ENCODE measurements at places on chromosomes 3 and 15.

GRCh38 chr3:55750525-55750924, 263.4 kb upstream of the WNT5A start:
- DNase-seq: no peak

GRCh38 chr3:187794731-187795130, 49.5 kb upstream of the BCL6 start:
- DNase-seq: no peak

- no peak for DNase-seq
These were observed 155.9 kb upstream of the BCL6 start for GRCh38 chr3:187900993-187901755.

- no peak for DNase-seq
These were observed 467 bp downstream of the TIPIN start for GRCh38 chr15:66356077-66356358.

DNA sequence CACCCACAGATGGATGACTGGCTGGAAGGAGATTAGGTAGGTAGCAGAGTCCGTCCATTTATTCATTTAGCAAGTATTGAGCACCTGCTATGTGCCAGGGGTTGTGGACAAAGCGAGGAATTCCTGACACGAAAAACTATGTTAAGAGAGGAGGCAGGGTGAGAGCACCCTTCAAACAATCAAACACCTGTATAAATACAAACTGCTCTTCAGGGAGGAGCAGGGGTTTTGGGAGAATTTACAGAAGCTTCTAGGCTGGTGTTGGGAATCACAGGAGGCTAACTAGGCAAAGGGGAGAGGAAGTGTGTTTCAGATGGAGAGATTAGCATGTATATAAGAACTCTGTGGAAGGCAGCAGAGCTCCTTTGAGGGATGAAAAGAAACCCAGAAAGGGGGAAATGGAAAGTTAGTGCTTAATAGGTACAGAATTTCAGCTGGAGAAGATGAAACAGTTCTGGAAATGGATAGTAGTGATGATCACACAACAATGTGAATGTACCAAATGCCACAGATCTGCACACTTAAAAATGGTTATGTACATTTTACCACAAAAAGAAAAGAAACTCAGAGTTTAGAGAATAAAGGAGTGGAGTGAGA, 805 bp upstream of the SEC22C start:
- DNase-seq: no peak

DNA sequence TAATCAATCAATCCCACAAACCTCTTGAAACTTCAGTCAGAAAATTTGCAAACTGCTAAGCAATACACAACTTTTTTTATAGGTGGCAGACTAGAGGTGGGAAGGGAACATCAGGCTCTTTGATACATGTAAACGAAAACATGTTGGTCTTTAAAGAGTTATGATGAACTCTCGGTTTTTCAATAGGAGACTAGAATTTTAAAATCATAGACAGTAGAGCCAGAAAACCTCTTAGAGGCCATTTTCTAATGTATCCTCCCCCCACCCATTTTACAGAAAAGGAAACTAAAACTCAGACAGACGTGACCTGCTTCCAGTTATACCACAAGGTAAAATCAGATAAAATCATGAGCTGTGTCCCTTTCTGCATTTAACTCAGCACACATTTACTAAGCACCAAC, 179.1 kb upstream of the LPP start:
- no peak for DNase-seq

DNA sequence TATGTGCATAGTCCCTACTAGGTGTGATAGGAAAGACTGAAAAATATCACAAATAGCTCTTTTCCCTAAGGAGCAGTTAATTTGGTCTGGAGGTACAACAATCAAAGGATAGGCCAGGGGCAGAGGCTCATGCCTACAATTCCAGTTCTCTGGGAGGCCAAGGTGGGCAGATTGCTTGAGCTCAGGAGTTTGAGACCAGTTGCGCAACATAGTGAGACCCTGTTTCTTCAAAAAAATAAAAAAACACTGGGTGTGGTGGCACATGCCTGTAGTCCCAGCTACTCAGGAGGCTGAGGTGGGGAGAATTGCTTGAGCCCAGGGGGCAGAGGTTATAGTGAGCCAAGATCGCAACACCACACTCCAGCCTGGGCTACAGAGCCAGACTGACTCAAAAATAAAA, 30.2 kb upstream of the BHLHE40 start:
- DNase-seq: no peak

GRCh38 chr3:150091626-150092025, 120.9 kb upstream of the PFN2 start:
- no peak for DNase-seq

GRCh38 chr15:77112838-77113504, 42.1 kb upstream of the TSPAN3 start:
- no peak for DNase-seq

DNA sequence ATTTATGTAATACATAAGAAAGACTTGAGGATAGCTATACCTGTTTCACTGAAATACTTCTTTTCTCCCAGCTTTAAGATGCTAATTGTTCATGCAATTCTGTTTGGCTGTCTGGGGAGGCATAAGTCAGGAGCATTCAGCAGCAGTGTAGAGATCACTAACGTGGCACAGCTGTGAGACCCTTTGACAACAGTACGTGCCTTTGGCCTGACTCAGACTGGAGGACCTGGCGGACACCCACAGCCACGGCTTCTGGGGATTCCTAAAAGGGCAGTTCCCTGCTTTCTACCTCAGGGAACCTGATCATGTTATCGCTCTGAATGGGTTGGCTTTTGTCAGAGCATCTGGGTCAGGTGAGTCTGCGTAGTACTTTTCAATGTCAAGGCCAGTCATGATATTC, 295.0 kb upstream of the ICE2 start:
- no peak for DNase-seq

DNA sequence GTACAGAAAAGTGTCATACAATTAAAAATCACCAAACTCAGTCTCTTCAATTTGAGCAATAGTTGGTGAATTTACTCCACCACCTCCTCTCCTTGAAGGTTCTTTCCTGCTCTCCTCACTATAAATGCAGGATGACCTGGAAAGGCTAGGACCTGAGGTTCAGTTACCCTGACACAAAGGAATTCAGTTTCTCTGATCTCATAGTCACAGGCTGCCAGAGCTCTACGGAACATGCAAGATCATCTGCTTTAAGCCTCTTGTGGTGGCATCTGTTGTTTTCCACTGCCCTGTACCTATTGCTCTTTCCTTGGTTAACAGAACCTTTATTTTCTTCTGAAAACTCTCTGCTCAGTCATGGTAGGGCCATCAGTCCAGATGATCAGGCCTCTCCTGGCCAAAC, 4.9 kb upstream of the TP63 start:
- no peak for DNase-seq

- no peak for DNase-seq
These were observed 3.6 kb downstream of the VGLL3 start for GRCh38 chr3:86987421-86987715.

DNA sequence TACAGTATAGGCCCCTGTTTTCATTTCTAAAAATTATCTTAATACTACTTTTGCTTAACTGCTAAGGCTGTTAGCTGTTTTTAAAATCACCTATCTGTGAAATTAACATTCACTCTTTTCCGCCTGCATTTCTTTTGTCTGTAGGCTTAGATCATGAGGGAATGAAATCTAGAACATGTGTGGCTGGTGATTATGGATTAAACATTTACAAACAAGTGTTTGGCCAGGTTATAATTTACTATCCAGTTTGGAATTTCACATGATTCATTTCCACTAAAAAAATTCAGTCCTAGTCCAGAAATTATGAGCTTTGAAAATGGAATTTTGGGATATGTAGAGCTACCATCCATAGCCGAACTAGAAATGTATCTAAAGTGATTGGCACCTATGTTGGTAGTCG, 39.1 kb downstream of the GOLM2 start:
- DNase-seq: no peak

- DNase-seq: no peak
These were observed at the start of gene ARNT2 for GRCh38 chr15:80404057-80404760. Gene ARNT2 (plus strand): TSS chr15:80404382. CDS start chr15:80404516, 134 bp downstream.

DNA sequence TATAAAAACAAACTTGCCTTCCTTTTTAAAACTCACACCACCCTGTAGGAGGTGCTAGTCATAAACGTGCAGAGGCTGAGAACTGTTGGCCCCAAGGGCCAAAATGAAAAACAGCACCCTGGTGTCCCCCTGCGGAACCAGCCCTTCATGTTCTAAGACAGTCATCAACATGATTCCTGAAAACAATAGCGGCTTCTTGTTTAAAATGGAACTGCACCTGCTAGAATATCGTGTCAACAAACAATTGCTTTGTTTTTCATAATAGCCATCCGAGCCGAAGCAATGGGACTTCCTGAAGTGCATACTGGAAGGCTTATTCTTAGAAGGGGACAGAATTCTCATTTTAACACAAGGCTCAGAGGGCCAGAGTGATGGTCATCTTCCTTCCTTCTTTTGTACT, 43.7 kb downstream of the MECOM start:
- DNase-seq: no peak

- no peak for DNase-seq
These were observed 26.7 kb downstream of the SACM1L start for GRCh38 chr3:45715945-45716344.

DNA sequence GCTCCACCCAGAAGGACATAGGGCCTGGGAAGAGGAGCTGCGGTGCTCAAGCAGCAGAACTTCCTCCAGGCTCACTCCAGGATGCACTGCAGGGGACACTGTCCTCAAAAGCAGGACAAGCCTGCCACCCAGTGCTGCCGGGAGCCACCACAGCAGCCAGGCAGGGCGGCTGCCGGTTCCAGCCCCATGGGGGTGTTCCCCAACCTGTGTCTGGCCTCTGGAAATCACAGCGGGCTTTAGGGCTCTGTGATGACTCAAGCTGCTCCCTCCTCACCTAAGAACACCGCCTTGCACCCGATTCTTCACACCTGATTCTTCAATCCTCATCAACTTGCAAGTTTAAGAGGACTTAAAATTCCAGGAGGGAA, 71.9 kb upstream of the SLC6A11 start:
- DNase-seq: no peak

GRCh38 chr3:190180268-190180667, 59.6 kb upstream of the P3H2 start:
- no peak for DNase-seq

DNA sequence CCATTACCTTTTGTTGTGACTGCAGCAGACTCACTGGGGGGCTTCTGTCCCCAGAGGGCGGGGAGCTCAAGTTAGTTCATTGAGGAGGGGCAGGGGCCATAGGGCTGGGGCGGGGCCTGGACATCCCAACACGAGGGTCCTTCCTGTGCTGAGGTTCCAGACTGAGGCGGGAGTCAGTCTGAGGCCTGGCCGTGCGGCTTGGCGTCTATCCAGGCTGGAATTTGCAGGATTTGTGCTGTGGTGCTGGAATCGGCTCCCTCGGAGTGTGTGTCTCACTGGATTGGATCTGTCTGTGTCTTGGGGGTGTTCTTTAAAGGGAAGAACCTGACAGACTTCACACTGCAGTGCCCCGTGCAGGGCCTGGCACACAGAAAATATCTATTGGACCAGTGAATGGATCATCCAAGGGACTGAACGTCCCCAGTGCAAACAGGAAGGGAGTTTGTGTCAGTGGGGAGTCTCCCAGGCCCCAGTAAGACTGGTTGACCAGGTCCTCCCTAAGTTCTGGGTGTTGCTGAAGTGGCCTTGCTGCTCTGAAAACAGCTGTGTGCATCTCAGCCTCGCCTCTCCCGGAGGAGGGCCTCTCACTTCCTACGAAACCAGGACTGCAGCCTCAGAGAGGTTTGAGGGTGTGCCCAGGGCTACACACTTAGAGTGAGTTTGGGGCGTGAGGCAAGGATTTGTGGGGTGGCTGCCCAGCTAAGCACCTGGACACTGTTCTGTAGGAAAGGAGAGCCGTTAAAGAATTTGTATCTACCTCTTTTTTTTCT, 26.1 kb downstream of the GOLGA6L2 start:
- no peak for DNase-seq

DNA sequence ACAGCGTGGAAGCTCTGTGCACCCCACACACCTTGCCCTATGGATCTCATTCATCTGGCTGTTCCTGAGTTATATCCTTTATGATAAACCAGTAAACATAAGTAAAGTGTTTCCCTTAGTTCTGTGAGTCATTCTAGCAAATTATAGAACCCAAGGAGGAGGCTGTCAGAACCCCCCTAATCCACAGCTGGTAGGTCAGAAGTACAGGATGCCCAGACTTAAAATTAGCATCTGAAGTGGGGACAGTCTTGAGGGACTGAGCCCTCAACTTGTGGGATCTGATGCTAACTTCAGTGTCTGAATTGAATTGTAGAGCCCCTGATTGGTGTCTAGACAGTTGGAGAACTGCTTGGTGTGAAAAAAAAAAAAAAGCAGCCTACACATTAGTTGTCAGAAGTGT, 75.1 kb downstream of the B3GNT5 start:
- DNase-seq: no peak

GRCh38 chr15:78800806-78801205, 10.5 kb downstream of the ADAMTS7 start:
- no peak for DNase-seq

GRCh38 chr15:96849271-96849900, 518.9 kb downstream of the NR2F2 start:
- DNase-seq: no peak

DNA sequence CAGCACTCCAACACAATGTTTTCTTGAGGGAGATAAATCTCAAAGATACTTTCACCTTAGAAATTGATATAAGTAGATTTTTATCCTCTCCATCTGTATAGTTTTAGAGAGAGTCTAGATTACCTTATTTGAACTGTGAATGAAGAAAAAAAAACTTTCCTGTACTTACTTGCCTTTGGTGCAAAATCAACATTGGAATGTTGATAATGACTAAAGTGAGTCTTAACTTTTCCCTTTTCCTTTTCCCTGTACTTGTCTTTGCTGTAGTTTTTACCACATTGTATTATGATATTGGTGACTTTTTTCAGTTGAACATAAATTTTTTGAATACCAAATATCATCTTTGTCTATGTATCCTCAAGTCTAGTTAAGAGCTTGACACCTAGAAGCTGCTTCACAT, 6.7 kb downstream of the ALCAM start:
- DNase-seq: no peak

DNA sequence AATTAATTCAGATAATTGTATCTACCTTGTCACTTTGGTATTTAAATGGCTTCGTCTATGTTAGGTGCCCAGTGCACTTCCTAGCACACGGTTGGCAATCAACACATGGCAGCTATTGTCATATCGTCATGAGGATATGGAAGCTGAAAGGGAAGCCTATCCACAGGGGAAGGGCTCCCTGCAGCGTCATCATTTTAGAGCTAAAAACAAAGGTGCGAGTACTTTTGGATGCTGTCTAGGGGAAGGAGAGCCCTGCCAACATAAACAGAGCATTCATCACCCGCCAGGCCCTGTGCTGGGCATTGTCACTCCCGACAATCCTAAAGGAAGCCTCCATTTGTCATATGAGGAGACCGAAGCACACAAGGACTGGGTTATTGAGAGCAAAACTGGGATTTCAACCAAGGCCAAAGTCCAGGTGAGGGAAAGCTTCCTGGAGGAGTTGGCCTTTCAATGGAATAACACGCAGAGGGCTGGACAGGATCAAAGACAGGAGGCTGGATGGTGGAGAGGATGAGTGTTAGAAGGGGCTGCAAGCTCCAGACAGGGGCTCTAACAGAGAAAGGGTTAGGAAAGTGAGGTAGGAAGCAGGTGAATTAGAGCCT, 8.0 kb upstream of the PARL start:
- DNase-seq: no peak

GRCh38 chr15:73021139-73021621, 31.1 kb upstream of the NEO1 start:
- DNase-seq: no peak

- DNase-seq: no peak
These were observed 163.9 kb downstream of the CBLB start for GRCh38 chr3:105704726-105705410.

GRCh38 chr3:195180490-195181112, 90.4 kb downstream of the XXYLT1 start:
- no peak for DNase-seq
